ENCODE measurements at places on chromosomes 2 and 18.
A peak's percentile ranks its signal among the peaks of the same experiment; 100 is the strongest.

DNA sequence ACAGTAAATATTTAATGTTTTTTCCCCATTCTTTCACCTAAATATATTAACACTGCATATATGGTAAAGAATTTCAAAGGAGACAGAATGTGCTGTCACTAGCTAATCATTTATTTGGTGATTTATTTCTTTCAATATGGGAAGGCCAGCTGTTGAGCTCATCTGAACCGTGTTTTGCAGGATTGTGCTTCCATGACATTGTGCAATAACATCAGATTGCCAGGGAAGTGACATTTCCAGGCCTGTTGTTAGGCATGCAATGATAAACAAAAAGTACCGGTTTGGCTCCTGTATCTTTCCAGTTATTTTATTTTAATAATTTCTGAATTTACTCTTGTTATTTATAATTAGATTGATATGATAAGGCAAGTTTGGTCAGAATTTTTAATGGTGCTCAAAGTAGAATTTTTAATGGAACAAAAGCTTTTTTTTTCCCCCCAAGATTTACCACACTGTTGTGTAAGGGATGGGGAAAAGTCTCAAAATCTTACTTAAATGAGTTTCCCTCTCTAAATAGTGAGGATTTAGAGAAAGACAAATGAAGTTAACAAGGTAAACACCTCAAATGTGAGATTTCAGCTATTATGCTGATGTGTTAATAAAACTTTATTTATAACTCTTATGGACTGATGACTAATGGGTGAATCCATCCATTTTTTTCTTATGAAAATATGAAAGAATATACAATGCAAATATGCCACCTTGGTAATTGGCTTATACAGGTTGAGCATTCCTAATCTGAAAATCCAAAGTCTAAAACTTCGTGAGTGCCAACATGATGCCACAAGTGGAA lies 52.7 kb downstream of the MALT1 start:
- DNase-seq = no peak

- no peak for DNase-seq
Measured at GRCh38 chr2:55408918-55409868, 10.5 kb downstream of the CCDC88A start.

- DNase-seq = no peak
Measured at GRCh38 chr18:48417985-48418384, 8.8 kb upstream of the ZBTB7C start.

DNA sequence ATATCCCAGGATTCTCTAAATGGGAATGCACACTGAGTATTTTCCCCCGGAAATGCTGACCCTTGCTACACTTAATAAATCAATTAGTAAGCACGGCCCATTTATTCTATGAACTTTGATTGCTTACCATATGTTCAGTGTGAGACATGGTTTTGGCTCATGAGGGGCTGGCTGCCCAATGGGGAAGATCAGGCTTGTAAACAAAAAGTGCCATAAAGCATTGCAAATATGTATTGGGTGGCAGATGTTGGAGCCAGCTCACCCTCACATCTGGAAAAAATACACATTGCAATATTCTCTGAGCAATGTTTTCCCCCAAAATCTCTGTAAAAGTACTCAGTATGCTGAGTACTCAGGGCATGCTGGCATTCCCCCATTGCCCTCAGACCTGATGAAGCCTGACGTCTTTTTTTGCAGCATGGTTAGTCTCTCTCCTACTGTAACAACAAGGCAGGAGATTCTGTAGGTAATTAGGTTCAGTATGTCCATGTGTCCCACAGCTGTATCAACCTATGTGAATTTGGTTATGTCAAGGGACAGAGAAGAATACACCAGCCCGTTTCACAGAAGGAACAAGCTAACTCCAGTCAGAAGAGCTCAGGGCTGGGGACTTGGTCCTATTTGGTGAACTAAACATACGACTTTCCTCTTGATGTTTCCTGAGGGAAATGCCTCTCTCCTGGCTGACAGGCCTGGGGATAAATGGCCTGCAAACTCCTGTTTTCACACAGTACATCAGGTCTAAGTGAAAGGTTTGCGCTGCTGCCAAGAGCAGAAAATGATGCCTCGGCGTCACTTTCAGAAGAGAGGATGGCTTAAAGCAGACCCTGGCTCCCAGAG lies 202.4 kb downstream of the INSIG2 start:
- DNase-seq = no peak

GRCh38 chr2:70984576-70985282 lies 6.3 kb downstream of the ANKRD53 start:
- peak; percentile 85 for DNase-seq

DNA sequence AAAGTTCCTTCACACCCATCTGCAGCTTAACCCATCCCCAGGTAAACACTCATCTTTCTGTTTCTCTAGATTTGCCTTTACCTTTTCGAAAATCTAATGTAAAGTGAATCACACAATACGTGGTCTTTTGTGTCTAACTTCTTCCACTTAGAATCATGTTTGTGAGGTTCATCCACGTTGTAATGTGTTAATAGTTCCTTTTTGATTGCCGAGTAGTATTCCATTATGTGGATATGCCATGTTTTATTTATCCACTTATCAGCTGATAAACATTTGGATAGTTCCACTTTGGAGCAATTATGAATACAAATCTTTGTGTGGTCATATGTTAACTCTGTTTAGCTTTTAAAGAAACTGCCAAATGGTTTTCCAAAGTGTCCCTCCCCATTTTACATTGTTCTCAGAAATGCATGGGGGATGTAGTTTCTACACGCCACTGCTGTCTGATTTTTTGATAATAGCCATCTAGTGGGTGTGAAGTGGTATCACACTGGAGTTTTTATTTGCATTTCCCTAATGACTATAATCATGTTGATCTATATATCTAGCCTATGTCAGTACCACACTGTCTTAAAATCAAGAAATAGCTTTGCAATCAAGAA lies 22.3 kb downstream of the PECR start:
- no peak for DNase-seq

DNA sequence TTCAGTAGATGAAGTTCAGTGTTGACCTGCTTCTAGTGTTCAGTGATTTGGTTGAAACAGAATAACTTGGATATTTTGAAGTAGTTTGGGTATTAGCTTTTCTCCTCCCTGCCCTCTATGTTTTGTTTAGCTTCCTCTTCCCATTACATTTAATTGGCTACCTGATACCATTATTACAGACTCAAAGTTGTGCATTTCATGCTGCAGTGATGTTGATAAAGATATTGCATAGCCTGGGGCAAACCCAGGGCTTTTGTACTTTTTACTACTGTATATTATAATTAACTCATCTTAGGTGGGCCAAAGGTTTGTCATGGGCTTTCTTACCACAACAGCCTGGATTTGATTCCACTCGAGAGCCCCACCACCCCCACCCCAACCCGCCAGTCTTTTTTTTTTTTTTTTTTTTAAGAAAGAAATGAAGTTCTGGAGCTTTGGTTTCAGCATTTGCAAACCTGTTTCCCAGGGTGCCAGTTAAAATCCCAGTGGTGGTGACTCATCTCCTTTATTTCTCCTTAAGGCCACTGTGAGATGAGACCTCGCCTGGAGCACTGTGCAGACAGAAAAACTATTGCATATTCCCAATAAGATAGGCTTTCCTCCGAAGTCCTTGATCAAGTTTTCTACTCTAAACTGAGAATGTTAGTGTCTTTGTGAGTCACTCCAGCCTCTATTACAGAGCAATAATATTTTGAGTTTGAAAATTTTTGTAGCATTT lies 393.7 kb upstream of the FANCL start:
- no peak for DNase-seq

DNA sequence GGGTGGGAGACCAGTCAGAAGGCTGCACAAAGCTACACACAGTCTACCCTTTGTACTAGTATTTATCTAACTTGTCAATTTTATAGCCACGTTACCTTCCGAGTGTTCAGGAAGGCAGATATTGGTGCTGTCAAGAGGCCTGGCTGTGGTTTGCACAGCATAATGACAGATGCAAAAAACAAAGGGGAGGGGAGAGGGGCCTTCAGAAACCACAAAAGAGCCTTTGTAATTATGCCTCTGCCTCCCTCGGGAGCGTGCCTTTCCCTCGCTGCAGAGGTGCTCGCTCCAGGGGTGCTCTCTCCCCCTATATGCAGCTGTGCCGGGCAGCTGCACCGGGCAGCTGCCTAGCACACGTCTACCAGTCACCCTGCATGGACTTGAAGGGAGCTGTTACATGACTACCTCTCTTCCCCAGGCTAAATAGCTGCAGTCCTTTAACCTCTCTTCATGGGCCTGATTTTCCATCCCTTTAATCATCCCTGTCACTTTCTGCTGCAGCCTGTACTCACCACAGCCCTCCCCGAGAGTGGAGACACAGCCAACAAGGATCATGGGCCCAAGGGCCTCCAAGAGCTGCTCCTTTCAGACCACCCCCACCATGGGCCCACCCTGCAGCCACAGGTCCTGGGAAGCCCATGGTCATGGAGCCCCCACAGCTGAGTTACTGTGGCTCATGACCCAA lies 168.4 kb upstream of the PKDCC start:
- no peak for DNase-seq

GRCh38 chr2:98376301-98376910 lies 30.1 kb downstream of the CNGA3 start:
- no peak for DNase-seq

DNA sequence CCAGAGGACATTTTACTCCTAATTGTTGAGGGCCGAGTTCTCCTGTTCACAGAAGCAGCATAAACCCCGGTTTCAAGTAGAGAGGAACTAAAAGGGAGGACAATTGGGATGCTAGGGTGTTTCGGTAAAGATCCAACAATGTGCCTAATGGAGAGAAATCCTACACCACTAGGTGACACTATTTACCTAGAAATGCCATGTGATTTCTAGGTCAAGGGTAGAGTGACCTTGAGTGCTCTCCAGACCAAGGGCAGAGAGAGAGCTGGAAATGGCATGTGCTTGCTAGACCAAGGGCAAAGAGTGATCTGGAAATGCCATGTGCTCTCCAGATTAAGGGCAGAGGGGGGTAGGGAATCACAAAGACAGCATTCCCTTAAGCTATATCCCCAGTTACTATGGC lies 472.0 kb downstream of the DCDC2C start:
- no peak for DNase-seq

- no peak for DNase-seq
Measured at GRCh38 chr2:72145289-72145657, 2.4 kb downstream of the CYP26B1 start.

DNA sequence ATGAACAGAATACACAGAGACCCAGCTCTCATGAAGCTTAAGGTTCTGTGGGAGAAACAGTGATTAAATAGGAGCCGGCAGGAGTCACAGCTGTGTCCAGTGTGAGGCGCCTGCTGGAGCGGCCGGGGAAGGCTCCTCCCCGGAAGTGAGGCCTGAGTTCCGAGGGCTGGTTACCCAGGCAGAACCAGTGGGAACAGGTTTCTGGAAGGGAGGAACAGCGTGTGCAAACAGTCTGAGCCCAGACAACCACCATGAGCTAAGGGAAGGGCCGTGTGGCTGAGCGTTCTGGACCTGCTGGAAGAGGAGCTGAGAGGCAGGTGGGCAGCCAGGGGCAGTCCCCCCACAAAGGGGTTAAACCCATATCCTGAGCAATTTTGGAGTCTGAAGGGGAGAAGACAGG lies 26.0 kb upstream of the NPAS2 start:
- no peak for DNase-seq

DNA sequence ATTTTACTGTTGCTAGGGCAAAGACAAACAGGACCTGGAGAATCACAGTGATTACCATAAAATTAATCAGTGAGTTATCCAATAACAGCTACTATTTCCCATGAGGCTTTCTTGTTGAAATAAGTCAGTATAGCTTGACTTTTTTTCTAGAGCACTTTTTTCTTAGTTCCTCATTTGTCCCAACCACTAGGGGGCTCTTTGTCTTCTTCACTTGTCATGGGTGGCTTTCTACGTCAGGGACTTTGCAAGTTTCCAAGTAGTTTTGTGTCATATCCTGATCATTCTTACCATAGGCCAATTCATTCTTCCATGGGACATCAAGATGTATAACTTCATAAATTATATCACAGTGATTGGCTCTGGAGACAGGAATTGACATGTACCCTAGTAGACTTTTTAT lies 1019.6 kb upstream of the PIK3C3 start:
- DNase-seq = no peak

- no peak for DNase-seq
Measured at GRCh38 chr2:23293063-23293462, 91.9 kb upstream of the KLHL29 start.

GRCh38 chr2:211454679-211455078 lies 898.3 kb downstream of the CPS1 start:
- no peak for DNase-seq

DNA sequence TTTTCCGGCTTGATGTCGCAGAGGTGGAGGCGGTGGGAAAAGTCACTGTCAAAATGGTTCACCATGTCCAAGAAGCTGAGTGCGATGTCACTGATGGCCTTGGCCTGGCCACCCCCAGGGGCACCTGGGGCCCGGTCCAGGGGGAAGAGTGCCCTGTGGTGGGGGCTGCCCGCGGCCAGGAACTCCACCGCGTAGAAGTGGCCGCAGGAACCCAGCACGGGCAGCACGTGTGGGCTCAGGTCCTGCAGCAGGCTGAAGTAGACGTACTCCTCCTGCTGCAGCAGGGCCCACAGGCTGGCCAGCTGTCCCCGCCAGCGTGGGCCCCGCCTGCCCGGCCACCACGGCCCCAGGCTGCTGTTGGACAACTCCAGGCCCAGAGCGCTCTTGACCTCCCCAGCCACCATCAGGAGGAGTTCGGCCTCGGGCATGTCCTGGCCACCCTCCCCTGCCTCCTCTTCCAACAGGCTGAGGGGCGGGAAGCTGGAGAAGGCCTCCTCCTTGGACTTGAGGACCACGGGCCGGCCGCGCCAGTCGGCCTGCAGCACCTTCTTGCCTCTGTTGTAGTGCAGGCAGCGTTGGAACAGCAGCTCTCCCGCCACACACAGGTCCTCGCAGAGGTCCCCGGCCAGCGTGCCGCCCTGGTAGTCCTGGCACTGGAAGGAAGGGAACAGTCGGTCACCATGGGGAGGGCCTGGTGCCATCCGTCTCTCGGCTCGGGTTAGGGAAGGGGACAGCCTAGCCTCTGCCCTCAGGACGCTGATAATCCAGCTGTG lies 10.3 kb downstream of the DIPK1C start:
- no peak for DNase-seq

DNA sequence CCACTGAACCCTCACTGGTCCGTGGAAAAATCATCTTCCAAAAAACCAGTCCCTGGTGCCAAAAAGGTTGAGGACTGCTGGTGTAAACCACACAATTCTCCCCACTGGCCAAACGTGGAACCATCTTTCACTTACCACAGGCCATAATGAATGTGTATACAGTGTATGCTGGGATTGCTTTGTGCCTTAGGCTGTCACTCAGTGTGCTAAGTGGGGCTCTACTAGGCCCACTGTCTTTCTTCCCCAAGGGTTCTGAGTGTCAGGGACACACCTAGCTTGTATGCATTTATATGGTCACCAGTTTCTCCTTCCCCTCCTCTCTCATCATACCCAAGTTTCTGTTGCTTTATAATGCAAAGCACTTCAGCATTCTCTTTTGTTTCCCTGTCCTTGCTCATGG lies 27.2 kb downstream of the SCYGR8 start:
- no peak for DNase-seq

All from activated T-cell treated with anti-CD3 and anti-CD28 coated beads for 48 hours (primary cell).